Thoracic aorta (tissue), 2 donors: ENCODE measurements at places on chromosomes 2 and 18. TPM values are rescaled to one million over a fixed set of nuclear protein-coding genes. Genes with fewer than 3 reads are reported as not detected.

Gene SNTG2
- 8.9 TPM for total RNA-seq

DNA sequence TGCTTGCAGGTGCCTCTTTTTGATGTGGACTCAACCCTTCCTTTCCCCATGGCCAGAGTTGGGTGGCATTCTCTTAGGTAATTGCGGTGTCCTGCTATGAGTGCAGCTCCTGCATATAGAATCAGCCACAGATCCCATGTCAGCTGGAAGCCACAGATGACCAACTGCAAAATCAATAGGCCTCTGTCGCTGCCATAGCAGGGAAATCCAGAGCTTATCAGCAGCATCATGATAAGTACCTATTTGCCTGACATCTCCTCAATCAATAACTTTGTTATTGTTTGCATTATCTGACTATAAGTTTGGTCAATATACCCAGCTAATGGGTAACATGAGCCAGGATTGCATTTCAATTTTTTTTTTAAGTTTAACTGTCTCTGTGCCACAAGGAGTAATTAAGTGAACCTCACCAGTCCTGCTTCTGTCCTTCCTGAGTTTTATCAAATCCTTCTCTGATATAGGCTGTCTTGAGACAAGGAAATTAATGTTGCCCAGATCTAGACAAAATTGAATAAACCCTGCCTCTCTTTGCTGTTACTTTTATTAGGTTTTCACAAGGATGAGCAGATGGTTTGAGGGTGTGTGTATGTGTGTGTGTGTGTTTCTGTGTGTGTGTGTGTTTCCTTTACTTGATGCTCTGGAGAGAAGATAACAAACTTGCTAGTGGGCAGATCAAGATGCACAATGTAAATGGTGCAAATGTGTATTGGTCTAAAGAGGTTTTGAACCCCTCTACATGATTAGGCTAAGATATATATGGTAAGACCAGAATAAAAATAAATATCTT is 59.6 kb upstream of the CREB1 start:
- H3K4me1 ChIP-seq = no peaks in the 10 kb centered on the region
- H3K27me3 ChIP-seq = no peaks in the 10 kb centered on the region
- H3K4me3 ChIP-seq = no peak overlapping the region
- DNase-seq = no peak
- no peaks in the 10 kb centered on the region for H3K36me3 ChIP-seq

- DNase-seq = no peak
- peaks cover 5% of the 10 kb centered on the region for H3K4me1 ChIP-seq
- H3K27me3 ChIP-seq = no peaks in the 10 kb centered on the region
- peaks cover 9% of the 10 kb centered on the region for H3K36me3 ChIP-seq
- no peak overlapping the region for H3K4me3 ChIP-seq
These were observed 38.9 kb downstream of the UGP2 start for GRCh38 chr2:63880625-63881024.

- H3K27ac ChIP-seq = no peak overlapping the region
- DNase-seq = no peak
- no peak overlapping the region for H3K4me3 ChIP-seq
- no peaks in the 10 kb centered on the region for H3K36me3 ChIP-seq
- no peaks in the 10 kb centered on the region for H3K4me1 ChIP-seq
These were observed 75.3 kb upstream of the PNPT1 start for GRCh38 chr2:55768991-55769390.
